Cardiac atrium fibroblast (primary cell): ENCODE measurements at places on chromosomes 6 and 20. TPM values are rescaled to one million over a fixed set of nuclear protein-coding genes. Genes with fewer than 3 reads are reported as not detected.

MEA1 gene
- 75.2 and 88.8 TPM in 2 replicates for total RNA-seq

BHLHE23 gene
- total RNA-seq = not detected in 2 replicates

CDC25B gene
- 48.6 and 48.8 TPM in 2 replicates for total RNA-seq

HCK gene
- not detected in 2 replicates for total RNA-seq

SYNDIG1 gene
- not detected in 2 replicates for total RNA-seq

ZNF341 gene
- 0.54 and 1.1 TPM in 2 replicates for total RNA-seq

HLA-DPB1 gene
- total RNA-seq = 12.1 and 27.1 TPM in 2 replicates

C6orf132 gene
- total RNA-seq = 1.3 and 3.1 TPM in 2 replicates

NMBR gene
- total RNA-seq = not detected in 2 replicates

RFX6 gene
- not detected in 2 replicates for total RNA-seq

FILIP1 gene
- 2.7 and 5.7 TPM in 2 replicates for total RNA-seq

ZNF217 gene
- total RNA-seq = 24.4 and 29.5 TPM in 2 replicates

SLC22A23 gene
- total RNA-seq = 13.9 and 17.2 TPM in 2 replicates

NDUFAF5 gene
- total RNA-seq = 3.4 and 4.5 TPM in 2 replicates

TGM2 gene
- 43.0 and 85.5 TPM in 2 replicates for total RNA-seq

PACRG gene
- 0.16 and 2.0 TPM in 2 replicates for total RNA-seq

TLDC2 gene
- total RNA-seq = not detected in 2 replicates

PRSS16 gene
- not detected in 2 replicates for total RNA-seq

SLPI gene
- not detected in 2 replicates for total RNA-seq

HLA-DRB1 gene
- not detected in 2 replicates for total RNA-seq

GSTA1 gene
- not detected in 2 replicates for total RNA-seq

CCDC170 gene
- total RNA-seq = under 0.01 and 0.18 TPM in 2 replicates

THBD gene
- total RNA-seq = 11.7 and 19.9 TPM in 2 replicates

PLCB1 gene
- total RNA-seq = 8.1 and 8.9 TPM in 2 replicates

LHFPL5 gene
- total RNA-seq = not detected in 2 replicates

BPIFB4 gene
- not detected in 2 replicates for total RNA-seq

KIAA1755 gene
- total RNA-seq = under 0.01 and 0.32 TPM in 2 replicates

MAPK13 gene
- total RNA-seq = 2.8 and 3.8 TPM in 2 replicates

CNR1 gene
- total RNA-seq = 3.2 and 16.8 TPM in 2 replicates

CST2 gene
- total RNA-seq = 0.16 TPM in 1 of 2 replicates, not detected in the other

VSTM2L gene
- 1.8 and 3.2 TPM in 2 replicates for total RNA-seq

APOM gene
- total RNA-seq = 7.6 TPM in 1 of 2 replicates, not detected in the other

PXDC1 gene
- total RNA-seq = 88.0 and 97.5 TPM in 2 replicates

ADGB gene
- total RNA-seq = not detected in 2 replicates

CNKSR3 gene
- 4.7 and 6.2 TPM in 2 replicates for total RNA-seq

HSP90AB1 gene
- 654 and 695 TPM in 2 replicates for total RNA-seq

CDH22 gene
- total RNA-seq = not detected in 2 replicates

HLA-DMB gene
- not detected in 2 replicates for total RNA-seq

WFDC8 gene
- not detected in 2 replicates for total RNA-seq

CST4 gene
- total RNA-seq = not detected in 2 replicates

CDSN gene
- total RNA-seq = not detected in 2 replicates

E2F1 gene
- 2.3 and 5.2 TPM in 2 replicates for total RNA-seq

SPTLC3 gene
- total RNA-seq = 0.54 and 0.97 TPM in 2 replicates

GDAP1L1 gene
- not detected in 2 replicates for total RNA-seq

GCNT2 gene
- total RNA-seq = 0.16 TPM in 1 of 2 replicates, not detected in the other

RSPO3 gene
- total RNA-seq = not detected in 2 replicates

HLA-DOB gene
- 0.36 TPM in 1 of 2 replicates, not detected in the other for total RNA-seq

BPHL gene
- 12.5 and 17.0 TPM in 2 replicates for total RNA-seq

TINAG gene
- not detected in 2 replicates for total RNA-seq
